ENCODE measurements at places on chromosomes 3 and 15.

GRCh38 chr3:170809007-170809974, 60.7 kb downstream of the RPL22L1 start:
- peak; percentile 69 for DNase-seq

- no peak for DNase-seq
Observed at GRCh38 chr15:51119120-51119519, 24.4 kb upstream of the TNFAIP8L3 start.

GRCh38 chr3:52190294-52191074, 7.5 kb upstream of the ALAS1 start:
- DNase-seq, result peak; percentile 53

GRCh38 chr15:96285729-96286254, 44.7 kb upstream of the NR2F2 start:
- DNase-seq, result no peak

GRCh38 chr15:93330912-93331544, 242.0 kb upstream of the RGMA start:
- no peak for DNase-seq
